Astrocyte (in vitro differentiated cells and primary cell): ENCODE measurements at places on chromosomes 2 and 18. TPM values are rescaled to one million over a fixed set of nuclear protein-coding genes. Genes with fewer than 3 reads are reported as not detected.

POLE4 gene
- 45.6 and 57.2 TPM in 2 replicates for total RNA-seq

RGPD4 gene
- total RNA-seq: not detected in 2 replicates

ATP6V1B1 gene
- total RNA-seq: not detected in 2 replicates

ERFE gene
- total RNA-seq: 0.60 and 1.4 TPM in 2 replicates

TSPYL6 gene
- total RNA-seq: not detected in 2 replicates
